Kidney tubule cell (primary cell): ENCODE measurements at places on chromosomes 3 and 15.

GRCh38 chr15:77021803-77022381, 27.0 kb downstream of the PSTPIP1 start:
- DNase-seq, result peak; percentile 52

DNA sequence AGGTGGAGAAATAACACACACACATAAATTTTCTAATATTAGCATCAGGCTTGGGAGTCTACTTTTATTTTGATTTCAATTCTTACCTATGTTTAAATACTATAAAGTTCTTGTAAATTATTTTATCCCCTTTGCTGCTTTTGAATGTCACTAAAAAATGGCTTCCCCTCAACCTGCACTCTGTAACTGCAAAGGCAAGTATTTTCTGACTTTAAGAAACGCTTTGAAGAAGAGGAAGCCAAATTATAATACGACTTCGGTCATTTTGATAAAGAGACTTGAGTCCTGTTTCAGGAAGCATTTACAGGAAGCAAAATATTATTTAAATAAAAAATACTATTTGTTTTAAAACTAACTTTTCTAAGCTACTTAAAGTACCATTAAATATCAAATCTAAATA, 627.7 kb upstream of the AGTR1 start:
- no peak for DNase-seq

DNA sequence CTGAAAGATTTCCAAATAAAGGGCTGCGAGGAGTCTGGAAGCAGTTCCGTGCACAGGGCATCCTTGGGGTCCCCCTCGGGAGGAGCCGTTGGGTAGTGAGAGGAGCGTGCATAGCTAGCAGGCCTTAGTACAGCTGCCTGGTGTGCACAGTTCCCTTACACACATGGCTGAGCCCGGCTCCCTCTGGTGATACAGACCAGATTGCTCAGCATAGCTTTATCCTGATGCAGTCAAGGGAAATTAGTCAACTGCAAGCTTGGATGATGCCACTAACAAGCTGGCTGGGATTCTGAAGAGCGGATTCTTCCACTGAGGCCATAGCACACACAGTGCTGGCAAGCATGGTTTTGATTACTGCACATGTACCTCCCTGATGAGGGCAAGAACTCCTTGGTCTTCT, 349.4 kb downstream of the LRTM1 start:
- DNase-seq, result peak; percentile 82

- no peak for DNase-seq
Measured at GRCh38 chr3:196662711-196663571, 23.4 kb downstream of the NRROS start.

DNA sequence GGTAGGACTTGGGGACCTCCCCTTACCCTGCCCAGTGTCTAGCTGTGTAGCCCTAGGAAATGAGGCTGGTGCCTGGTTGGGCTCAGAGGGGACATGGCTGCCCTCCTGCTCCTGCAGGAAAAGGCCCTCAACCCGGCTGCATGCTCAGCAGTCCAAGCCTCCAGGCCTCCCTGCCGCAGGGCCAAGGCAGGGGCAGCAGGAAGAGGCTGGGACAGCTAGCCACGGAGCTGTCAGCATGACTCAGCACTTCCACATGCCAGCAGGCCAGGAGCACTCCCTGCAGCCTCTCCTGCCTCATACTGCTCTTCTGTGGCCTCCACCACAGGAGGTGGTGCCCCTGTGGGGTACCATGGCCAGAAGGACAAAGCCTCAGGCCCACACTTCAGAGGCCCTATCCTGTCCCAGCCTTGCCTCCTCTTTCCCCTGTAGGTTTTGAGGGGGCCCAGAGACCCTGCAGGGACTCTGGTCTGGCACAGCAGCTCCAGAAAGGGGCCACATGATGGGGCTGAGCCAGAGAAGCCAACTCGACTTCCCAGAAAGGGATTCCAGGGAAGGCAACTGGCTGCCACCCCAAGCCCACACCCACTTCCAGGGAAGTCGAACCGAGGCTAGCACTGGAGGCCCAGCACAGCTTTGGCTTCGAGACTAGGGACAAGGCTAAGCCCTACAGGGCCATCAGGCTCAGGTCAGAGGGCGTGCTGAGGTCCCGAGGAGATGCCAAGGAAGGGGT, 19.5 kb downstream of the TKT start:
- peak; percentile 93 for DNase-seq

- peak; percentile 76 for DNase-seq
Measured at GRCh38 chr3:14261229-14261628, 82.6 kb downstream of the LSM3 start.

DNA sequence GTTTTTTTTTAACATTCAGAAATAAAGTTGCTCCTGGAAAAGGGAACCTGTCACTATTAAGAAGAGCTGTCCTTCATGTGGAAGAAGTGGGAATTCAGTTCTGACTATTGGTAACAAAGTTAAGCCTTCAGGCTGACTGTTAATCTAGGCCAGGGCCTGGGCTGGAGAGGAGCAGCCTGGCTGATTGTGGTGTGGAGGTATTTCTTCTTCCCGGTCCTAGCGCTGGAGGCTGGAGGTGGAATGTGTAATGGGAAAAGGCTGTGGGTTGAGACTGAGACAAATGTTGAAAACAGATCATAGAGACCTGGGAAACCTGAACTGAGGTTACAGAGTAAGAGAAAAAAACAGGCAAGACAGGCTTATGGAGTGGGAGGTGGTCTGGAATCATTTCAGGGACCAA, 23.8 kb upstream of the SH3BP5 start:
- DNase-seq, result no peak
